ENCODE measurements at places on chromosomes 7 and 10.

DNA sequence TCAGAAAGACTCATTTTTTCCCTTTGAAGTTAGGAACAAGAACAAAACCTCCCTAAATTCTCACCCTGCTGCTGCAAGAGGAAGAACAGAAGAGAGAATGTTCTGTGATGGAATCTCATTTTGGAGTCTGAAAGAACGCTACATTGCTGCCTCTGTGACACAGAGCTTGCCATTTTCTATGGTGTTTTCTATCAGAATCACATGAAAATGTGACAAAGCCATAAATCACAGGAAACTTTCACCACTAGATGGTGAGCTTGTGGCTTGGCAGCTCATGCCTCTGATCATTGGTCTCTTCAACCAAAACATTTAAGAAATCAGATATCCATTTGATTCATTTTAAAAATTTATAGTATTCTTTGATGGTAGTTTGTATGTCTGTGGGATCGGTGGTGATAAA, 82.9 kb downstream of the CADPS2 start:
- no peak for DNase-seq

- DNase-seq = no peak
These were observed 18.5 kb upstream of the SAR1A start for GRCh38 chr10:70188768-70189167.

GRCh38 chr10:33073641-33074415, 115.8 kb upstream of the ITGB1 start:
- DNase-seq = no peak

- DNase-seq = no peak
These were observed 25.9 kb upstream of the NPFFR1 start for GRCh38 chr10:70309661-70310060.

GRCh38 chr10:78879621-78880020, 189.1 kb upstream of the ZMIZ1 start:
- DNase-seq = no peak

GRCh38 chr10:49300140-49300974, 1.4 kb downstream of the C10orf71 start:
- no peak for DNase-seq

GRCh38 chr7:144853542-144853941, 17.7 kb upstream of the TPK1 start:
- DNase-seq = no peak

DNA sequence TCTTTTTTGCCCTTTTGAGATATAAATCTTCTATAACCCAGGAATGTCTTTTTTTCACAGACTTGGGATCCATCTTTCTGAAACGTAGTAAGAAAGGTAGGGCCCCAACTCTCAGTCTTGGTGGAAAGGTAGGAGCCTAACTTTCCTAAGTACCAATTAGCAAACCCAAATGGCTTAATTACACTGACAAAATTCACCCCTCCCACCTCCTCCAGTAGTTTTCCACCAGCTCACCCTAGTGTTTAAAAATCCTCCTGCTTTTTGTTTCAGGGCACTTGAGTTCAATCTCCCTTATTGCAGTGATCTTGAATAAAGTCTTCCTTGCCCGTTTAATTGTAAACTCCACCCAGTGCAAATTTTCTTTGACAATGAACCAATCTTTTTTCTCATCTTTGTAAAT, 600.0 kb downstream of the PHTF2 start:
- no peak for DNase-seq

DNA sequence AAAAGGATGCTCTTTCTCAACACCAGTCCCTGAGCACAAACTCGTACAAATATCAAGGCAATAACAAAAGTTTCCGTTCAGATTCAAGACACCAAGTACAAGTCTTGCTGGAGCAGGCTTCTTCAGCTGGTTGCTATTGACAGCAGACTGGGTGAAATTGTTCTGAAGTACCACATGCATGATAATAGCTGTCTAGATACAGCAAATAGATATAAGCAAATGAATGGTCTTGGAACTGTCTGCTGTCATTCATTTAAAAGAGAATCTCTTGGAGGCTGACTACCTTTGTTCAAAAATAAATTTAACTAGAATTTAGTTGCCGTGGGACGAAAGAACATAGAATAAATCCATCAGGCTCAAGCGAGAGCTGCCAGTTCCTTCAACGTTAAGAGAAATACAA, 35.5 kb downstream of the SORCS1 start:
- no peak for DNase-seq

GRCh38 chr10:24700948-24701347, 22.7 kb downstream of the ARHGAP21 start:
- DNase-seq = no peak

DNA sequence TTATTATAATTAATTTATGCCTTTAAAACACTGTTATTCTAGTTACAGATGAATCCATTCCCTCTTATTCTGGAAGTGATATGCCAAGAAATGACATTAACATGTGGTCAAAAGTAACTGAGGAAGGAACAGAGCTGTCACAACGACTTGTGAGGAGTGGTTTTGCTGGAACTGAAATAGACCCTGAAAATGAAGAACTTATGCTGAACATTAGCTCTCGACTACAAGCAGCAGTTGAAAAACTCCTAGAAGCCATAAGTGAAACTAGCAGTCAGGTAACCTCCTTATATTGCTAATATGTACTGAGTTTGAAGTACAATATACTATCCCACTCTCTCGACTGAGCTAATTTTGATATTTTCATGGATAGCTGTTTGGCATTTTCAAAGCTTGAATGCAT, 81.6 kb downstream of the CYP51A1 start:
- no peak for DNase-seq

GRCh38 chr10:119803264-119803663, 69.4 kb downstream of the MCMBP start:
- DNase-seq = no peak

DNA sequence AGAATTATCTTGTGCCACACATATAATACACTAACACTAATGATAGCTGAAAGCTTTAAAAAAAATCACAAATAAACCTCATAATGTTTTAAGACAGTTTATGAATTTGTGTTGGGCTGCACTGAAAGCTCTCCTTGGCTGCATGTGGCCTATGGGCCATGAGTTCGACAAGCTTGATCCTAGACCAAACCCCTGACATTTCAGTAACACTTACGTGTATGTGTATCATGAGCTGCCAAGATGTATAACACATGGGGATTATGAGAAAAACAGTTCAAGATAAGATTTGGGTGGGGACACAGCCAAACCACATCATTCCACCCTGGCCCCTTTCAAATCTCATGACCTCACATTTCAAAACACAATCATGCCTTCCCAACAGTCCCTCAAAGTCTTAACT, 823.8 kb downstream of the PCDH15 start:
- DNase-seq = no peak

DNA sequence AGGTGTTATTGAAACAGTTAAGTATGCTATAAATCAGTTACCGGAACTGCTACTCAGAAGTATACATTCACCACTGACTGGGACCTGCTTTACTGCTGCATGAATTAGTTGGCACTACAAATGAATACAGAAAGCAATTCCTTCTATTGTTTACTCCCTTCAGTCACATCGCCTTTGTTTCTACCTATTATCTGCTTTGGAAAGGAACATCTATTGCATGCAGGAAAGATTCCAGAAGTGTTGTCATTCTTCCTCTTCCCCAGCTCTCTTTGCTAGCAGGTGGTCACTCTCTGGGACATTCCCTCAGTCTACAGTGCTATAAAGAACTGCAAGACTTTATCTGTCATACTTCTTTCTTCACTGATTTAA, 131.3 kb downstream of the ANK3 start:
- DNase-seq = no peak

DNA sequence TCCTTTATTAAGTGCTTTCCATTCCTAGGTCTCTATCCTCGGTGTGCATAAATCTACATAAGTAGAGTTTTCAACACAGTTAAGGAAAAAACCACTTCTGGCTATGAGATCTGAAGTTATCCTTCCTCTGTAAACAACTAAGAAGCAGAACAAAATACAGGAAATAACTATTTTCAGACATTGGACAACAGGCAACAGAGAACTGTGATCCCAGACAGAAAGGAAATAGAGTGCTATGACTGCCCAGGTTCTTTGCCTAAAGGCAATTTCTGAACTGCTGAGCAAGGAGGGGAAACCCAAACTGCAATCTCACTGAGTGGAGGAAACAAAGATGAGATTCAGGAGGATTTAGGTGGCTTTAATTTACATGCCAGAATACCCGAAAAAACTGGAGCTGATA, 285.4 kb downstream of the SNX13 start:
- no peak for DNase-seq

DNA sequence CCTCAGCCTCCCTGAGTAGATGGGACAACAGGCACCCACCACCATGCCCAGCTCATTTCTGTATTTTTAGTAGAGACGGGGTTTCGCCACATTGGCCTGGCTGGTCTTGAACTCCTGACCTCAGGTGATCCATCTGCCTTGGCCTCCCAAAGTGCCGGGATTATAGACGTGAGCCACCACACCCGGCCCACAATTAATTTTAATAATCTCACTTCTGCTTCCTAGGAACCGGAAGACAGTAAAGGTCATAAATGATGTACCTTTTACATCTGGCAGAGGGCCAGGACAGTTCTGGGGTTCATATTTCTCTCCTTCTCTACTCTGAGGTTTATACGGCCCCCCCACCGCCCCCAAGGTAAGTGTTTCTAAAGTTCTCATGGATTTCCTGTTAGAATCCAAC, 31.2 kb upstream of the AOAH start:
- no peak for DNase-seq

- DNase-seq = no peak
These were observed 6.4 kb downstream of the MMP21 start for GRCh38 chr10:125769175-125769574.

DNA sequence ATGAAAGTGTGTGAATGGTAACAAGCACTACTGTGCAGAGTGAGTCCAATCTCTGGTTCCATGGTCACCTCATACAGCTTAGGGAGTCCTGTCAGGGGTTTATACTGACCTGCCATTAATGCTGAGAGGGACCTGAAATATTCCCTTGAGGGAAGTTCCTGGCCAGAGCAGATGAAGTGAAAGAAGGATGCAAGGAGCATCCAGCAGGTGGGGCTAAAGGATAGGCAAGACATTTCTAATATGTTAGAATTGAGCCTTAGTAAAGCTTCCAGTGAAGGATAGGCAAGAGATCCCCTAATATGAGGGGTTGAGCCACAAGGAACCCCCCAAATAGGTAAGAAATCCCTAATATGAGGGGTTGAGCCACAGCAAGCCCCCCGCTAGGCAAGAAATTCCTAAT, 25.5 kb upstream of the FAM221A start:
- DNase-seq = no peak

DNA sequence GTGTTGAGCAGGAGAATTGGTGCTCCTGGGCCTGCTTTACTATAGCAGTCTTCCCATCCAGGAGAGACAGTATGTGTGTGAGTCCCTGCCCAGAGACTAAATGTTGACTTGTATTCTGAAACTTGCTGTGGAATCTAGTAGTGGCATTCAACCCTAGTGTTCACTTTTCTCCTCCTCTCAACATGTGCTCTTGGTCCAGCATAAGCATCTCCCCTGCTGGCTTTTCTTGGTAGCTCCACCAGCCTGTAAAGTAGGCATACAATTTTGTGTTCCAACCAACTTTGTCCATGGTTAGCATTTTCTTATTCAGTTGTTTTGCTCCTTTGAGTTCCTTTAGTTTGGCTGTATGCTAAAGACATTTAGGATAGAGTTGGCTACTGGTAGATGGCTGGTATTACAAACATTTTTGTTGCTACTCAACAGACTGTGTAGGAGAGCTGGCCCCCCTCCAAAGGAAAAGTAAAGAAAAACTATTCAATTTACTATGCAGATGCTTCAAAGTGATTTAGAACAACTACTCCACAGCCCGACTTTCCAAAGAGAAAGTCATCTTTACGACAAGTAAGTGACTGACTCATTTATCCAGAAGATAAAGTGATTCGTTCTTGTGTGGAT, 46.0 kb downstream of the ASB4 start:
- DNase-seq = no peak

- no peak for DNase-seq
These were observed 133.8 kb downstream of the NEURL1 start for GRCh38 chr10:103627111-103627892.

GRCh38 chr7:1847260-1848001, 177.4 kb downstream of the ELFN1 start:
- no peak for DNase-seq

GRCh38 chr10:29377333-29377961, 88.6 kb downstream of the LYZL1 start:
- peak; percentile 7 for DNase-seq

- no peak for DNase-seq
These were observed 294.2 kb upstream of the ZMIZ1 start for GRCh38 chr10:78774614-78774998.

DNA sequence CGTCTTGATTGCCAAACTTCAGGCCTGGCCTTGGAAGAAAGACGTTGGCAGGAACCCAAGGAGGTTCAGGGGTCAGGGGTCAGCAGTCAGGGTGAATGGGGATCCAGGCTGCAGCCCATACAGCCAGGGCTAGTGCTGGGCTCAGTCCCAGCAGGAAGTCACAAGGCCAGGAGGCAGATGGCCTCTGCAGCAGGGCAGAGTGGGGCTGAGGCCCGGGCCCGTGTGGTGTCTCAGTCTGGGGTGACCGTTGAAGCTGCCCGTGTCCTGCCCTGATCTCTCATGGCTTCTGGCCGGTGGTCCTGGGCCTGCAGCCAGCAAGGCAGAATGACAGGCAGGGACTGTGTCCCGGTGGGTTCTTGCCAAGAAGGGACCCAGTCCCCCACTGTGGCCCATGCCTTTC, 26.6 kb upstream of the PURB start:
- DNase-seq = no peak

DNA sequence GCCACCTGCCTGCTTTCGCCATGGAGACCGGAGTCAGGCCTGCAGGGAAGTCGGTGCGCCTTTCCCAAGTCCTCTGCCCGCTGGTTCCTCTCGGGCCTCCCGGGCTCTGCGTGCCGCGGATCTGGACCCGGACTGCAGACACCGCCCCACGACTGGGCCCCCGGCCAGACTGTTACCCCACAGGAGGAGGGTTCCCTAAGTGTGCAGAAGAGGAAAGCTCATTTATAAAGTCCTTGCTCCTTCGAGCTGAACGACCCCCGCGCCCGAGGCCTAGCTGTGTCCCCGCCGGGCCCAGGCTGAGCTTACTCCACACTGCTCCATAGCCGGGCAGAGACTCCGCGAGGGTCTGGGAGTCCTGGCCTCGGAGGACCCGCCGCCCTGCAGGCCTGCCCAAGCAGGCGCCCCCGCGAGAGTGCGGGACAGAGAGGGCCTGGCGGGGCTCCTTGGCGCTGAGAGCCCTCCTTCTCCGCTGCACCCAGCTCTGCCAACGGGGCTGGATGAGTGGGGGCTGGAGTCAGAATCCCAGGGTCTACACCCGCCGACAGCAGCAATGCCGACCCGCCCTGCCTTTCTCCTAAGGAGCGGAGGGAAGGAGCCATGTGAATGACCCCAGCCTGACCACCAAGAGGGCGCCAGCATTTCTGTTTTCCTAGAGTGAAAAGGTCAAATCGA, 8.3 kb downstream of the EN2 start:
- DNase-seq = no peak

GRCh38 chr7:5443678-5444077, 20.0 kb upstream of the TNRC18 start:
- no peak for DNase-seq

GRCh38 chr10:101656890-101657289, 38.1 kb downstream of the FBXW4 start:
- DNase-seq = no peak

DNA sequence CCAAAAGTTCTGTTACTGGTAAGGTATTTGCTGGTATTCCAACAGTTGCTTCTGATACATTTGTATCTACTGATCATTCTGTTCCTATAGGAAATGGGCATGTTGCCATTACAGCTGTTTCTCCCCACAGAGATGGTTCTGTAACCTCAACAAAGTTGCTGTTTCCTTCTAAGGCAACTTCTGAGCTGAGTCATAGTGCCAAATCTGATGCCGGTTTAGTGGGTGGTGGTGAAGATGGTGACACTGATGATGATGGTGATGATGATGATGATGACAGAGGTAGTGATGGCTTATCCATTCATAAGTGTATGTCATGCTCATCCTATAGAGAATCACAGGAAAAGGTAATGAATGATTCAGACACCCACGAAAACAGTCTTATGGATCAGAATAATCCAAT, 131.0 kb downstream of the AASS start:
- no peak for DNase-seq
